Urinary bladder (tissue), 4 donors: ENCODE measurements at places on chromosomes 11 and 22. TPM values are rescaled to one million over a fixed set of nuclear protein-coding genes. Genes with fewer than 3 reads are reported as not detected.

GRCh38 chr22:26904483-26904882 lies 247.1 kb downstream of the MIAT start:
- no peak for DNase-seq

DNA sequence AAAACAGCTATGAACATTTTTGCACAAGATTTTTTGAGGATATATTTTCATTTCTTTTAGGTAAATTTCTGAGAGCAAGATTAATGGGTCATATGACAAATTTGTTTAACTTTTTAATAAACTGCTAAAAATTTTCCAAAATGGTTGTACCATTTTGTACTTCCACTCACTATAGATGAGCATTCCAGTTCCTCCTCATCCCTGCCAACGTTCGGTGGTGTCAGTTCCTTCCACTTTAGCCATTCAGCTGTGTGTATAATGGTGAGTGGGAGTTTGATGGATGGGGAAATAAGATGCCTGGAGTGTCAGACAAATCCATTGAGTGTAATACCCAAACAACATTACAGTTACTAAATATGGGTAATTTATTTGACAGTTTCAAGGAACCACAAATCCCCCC lies 49.7 kb downstream of the MIAT start:
- no peak for DNase-seq

DNA sequence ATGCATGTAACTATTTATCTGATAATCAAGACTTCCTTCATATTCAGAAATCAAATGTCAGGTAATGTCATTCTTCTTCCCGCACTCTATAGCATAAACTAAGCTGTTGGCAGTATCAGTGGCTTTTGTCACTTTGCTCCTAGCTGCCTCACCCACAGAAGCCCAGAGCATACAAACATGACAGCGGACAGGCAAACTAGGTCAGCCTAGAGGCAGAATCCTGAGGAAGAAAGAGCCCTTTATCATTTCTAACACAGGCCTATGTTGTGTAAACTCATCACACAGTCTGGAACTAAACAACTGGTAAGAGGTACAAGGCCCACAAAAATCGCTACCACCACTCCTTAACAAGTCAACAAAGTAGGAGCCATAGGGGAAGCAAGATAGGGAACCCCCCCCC lies 21.0 kb downstream of the GUCY1A2 start:
- no peak for DNase-seq

GRCh38 chr22:38244106-38244505 lies 28.7 kb downstream of the TMEM184B start:
- no peak for DNase-seq

GRCh38 chr11:57776031-57776521 lies 14.5 kb downstream of the CTNND1 start:
- no peak for DNase-seq

DRD4 gene
- total RNA-seq: not detected
